ENCODE measurements at places on chromosomes 16 and 17.

DNA sequence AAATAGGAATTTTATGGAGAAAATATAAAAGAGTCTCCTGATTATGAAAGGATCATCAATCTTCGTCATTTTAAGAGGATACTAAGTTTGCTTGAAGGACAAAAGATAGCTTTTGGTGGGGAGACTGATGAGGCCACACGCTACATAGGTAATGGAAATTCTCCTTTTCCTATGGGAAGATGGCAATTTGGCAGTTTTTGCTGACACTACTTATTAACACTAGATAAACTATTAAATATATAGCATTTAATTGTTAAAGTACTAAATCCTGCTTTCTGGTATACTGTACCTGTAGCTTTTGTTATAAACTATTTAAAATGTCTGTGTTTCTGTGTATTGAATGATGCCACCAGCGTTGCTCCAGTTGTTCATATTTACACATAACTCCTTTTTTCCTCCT, 12.6 kb downstream of the ALDH3A2 start:
- no peak for DNase-seq

- no peak for DNase-seq
Observed at GRCh38 chr17:3318336-3318735, 20.2 kb upstream of the OR3A1 start.

GRCh38 chr16:9409560-9410493, 318.4 kb downstream of the HAPSTR1 start:
- no peak for DNase-seq

DNA sequence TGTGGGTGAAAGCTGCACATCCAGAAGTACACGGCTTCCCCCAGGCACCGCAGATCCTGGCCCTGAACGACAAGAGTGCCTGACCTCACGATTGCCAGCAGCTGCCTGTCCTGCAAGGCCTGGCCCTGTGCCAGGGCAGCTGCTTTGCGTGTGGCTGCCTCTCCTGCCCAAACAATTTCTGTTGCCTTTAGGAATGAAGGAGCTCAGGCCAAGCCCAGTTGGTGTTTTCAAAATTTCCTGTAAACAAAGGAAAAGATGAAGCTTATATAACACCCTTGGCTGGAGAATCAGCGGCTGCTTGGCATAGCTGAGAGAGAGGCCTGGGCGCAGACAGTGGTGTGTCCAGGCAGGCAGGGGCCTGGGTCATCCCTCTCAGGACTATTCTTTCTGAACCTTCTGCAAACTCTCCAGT, 11.7 kb upstream of the SLC47A2 start:
- DNase-seq = no peak

Measured in activated T-helper 1 cell treated with anti-CD3 and anti-CD28 coated beads, Interleukin-2, amount 50 U/mL, for 16 hours (primary cell).